Non-pigmented ciliary epithelial cell (primary cell): ENCODE measurements at places on chromosomes 1 and 21.

DNA sequence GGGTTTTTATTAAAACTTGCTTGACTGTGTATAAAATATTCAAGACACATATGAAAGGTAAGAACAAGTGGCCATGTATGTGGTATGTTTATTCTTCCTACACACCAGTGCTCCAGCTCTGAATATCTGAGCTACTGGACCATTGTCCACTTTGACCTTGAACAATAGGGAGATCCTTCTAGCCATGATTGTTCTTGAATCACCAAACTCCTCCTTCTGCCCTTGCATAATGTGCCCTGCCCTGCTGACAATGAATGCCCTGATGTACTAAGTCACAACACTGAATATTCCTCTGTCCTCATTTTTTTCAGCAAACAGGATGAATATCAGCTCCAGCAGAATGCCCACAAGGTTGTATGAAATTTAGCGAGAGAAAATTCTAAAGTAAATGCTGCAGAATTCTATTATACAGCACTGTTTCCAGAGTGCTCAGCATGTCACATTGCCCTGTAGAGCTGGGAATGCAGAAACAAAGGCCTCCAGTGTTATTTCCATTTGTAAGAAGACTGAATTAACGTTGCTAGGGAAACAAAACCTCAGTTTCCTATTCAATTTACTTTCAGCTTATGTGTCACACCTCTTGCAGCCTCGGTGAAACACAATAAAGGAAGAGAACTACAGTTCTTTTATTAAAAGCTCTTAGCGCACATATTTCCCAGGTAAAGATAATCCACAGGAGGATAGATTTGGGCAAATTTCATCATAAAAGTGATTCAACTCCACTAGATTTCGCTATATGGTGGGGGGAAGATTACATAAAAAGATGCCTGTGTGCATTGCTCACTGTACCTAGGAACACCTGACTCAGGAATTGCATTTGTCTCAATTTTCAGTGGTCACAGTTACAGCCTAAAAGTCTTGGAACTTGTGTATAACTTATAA, 187.4 kb upstream of the ATP1B1 start:
- DNase-seq: no peak

DNA sequence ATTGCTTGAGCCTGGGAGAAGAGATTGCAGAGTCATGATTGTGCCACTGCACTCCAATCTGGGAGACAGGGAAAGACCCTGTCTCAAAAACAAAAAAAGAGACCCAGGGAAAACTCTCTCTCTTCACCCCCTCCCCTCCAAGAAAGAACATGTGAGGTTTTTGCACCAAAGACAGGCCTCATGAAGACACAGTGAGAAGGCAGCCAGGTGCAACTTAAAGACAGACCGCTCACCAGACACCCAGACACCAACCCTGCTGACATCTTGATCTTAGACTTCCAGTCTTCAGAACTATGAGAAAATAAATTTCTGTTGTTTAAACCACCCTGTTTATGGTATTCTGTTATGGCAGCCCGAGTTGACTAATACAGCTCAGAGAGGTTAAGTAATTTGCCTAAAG, 13.3 kb upstream of the LRRC8D start:
- DNase-seq: no peak

GRCh38 chr1:220797553-220797952, 10.8 kb downstream of the MTARC1 start:
- DNase-seq: no peak

GRCh38 chr21:31157756-31158155, 119.5 kb upstream of the KRTAP19-8 start:
- no peak for DNase-seq

DNA sequence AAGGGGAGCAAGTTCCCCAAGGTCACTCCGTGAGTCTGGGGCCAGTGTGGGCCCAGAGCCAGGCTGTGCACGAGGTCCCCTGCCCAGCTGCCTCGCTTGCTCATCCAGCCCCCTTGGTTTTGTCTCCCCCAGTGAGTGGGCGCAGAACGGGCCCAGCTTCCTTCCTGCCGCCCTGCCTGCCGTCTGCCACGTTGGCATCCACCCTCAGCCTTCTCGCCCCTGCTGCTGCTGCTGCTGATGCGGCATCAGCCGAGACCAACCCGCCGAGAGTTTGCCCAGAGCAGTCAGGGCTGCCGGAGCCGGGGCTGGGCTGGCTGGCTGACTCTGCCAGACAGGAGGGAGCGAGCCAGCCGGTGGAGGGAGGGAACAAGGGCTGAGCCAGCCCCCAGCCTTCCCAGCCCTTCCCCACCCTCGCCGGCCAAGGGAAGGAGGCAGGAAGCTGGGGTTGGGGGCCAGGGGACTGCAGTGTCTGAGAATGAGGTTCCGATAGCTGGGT, 31.4 kb upstream of the WASF2 start:
- no peak for DNase-seq

DNA sequence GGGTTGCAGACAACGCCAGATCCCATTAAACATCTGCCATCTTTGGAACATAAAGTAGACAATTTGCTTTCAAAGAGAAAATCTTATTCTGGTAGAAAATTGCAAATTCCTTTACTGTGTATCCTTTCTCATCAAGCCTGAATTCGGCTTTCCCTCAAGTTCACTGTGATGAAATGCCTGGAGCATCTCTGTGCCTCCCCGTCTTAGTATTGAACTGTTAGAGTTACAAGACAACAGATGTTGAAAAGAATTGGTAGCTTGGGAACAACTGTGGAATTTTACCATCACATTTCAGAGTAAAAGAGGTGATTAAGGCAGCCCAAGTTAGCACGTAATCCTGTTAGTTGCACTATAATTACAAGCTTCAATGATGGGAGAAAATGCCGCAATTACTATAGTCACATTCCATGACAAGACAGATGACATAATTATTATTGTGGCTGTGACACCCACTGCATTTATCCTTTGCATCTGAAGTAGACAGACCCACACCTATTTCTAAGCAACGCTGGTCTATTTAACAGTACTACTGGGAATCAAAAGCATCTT, 54.4 kb upstream of the B3GALNT2 start:
- DNase-seq: no peak

GRCh38 chr1:59674595-59674994, 140.2 kb upstream of the HOOK1 start:
- no peak for DNase-seq

GRCh38 chr1:41789661-41790330, 128.9 kb downstream of the HIVEP3 start:
- DNase-seq: no peak

DNA sequence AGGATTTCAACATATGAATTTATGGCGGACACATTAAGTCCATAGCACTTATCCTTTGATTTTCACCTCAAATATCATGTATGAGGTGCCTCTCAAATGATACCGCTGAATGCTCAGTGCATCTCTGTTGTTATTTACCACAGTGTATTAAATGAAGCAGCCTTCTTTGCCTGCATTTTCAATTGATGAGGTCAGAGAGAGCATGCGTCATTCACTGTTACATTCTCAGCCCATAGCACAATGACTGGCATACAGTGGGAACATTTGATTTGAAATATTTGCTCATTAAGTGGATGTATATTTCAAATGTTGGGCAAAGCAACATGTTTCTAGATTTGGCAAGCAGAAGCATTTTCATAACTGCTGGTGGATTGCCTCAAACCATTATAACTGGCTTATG, 45.7 kb downstream of the LRRC7 start:
- DNase-seq: no peak
